ENCODE measurements at places on chromosomes 6 and 20.

DNA sequence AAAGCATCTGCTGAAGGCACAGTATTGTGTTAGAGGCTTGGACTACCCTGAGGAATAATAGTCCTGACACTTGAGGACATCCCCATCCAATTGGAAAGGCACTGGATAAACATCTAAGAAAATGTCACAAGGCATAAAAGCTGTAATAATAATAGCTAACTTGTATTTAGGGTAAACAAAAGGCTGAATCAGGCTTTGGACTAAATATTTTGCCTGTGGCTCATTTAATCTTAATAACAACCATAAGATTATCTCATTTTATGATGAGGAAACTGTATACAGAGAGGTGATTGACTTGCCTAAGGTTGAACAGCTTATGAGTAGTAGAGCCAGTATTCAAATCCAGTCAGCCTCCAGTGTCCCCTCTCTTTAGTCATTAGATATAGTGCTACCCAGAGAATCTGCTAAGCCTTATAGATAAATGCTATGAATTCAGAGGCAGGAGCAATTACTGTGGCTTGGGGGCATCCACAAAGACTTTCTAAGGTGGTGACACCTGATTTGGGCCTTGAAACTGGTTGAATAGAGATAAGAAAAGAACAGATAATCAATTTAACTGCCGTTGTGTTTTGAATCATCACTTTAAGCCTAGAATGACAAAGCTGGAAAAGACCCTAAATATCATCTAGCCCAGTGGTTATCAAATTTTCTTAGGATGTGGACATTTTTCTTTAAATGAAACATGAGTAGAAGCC, 7.5 kb upstream of the ZSWIM1 start:
- DNase-seq, result no peak

- DNase-seq, result no peak
These were observed 126.2 kb downstream of the PTPRK start for GRCh38 chr6:128394167-128394566.

DNA sequence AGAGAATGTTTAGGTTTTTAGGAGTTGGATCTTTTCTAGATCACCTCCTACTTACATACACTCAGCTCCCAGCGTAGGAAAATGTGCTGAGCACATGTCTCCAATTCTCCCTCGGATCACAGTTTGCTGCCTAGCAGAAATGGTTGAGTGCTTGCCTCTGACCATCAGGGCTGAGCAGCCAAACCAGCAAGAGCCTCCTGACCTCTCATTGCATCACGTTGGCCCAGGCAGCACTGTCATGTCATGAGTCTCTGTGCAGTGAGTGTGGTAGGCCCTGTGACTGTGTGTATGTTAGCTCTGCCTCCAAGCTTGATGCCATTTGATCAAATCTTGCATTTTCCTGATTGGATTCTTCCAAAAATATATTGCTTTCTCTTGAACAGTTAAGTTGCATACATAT, 112.0 kb downstream of the LRRC1 start:
- no peak for DNase-seq

GRCh38 chr6:101705866-101706265, 312.4 kb downstream of the GRIK2 start:
- DNase-seq, result no peak

GRCh38 chr6:26105842-26106241, 18.6 kb downstream of the HFE start:
- DNase-seq, result no peak

DNA sequence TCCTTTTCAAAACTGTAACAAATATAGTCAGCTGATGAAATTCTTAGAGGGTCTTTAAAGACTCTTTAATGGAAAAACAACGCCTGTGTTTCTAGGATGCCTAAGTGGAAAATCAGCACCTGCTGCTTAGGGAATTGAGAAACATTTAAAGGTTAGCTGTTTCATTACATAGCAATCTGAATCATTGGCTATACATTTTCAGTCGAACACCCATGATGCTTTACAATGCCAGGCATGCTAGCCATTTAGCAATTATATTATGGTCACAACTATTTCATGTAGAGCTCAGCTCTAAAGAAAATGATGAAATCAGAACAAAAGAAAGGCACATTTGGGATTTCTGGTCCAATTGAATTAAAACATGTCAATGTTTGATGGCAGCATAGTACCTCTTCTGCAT, 270.3 kb upstream of the SYNCRIP start:
- no peak for DNase-seq

- DNase-seq, result no peak
These were observed 21.2 kb downstream of the THEMIS start for GRCh38 chr6:127879685-127880084.

DNA sequence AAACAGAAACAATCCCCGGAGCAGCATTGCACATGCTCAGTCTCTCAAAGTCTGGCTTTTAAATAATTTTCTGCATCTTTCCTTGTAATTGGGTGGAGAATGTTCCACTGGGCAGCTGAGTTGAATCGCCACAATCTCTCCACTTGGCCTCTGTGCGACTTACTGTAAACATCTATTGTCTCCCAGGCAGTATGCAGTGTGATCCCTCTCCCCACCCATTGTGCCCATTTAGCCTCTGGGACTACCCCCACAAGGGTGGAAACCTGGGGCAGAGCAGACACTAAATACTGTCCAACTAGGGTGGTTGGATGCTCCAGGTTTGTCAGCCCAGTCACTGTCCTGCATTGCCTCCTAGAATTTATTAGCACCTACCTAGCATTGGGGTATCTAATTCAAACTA, 96.2 kb downstream of the JARID2 start:
- no peak for DNase-seq
